CD4-positive, alpha-beta T cell treated with Interleukin-10 for 1 hour (primary cell): ENCODE measurements at places on chromosomes 4 and X.

DNA sequence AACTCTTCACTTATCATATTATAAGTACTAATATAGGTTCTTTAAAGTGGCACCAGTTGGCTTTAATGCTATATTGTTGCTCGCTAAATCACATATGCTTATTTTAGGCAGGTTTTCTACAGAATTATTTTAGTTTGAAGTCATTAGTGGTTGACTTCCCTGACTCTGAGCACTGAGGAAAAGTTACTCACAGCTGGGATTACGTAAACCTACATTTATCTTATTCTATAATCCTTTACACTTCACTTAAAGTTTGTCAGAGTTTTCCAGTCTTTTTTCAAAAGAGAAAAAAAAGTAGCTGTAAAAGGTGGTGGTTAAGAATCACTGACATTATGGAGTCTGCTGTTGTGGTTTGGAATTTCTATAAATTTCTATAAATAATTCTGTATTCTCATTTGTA, 5.8 kb downstream of the UGT2B4 start:
- DNase-seq = no peak

DNA sequence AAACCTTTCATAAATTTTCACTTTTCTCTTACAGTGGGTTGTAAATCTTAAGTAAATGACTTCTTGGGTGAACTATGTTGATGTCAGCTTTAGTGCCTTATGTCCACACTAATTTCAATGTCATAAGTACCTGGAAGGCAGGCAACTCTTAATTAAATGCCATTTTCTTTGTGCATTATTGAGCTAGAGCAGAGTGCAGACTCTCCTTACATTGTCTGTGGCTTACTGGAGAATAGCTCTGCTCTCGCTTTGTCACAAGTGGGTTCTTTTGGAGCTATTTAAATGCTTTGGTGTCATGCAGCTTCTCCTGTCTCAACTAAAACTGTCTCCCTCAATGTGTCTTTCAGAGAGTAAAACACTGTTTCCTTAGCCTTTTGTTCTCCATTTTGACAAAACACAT, 411.6 kb downstream of the STIM2 start:
- DNase-seq = no peak

DNA sequence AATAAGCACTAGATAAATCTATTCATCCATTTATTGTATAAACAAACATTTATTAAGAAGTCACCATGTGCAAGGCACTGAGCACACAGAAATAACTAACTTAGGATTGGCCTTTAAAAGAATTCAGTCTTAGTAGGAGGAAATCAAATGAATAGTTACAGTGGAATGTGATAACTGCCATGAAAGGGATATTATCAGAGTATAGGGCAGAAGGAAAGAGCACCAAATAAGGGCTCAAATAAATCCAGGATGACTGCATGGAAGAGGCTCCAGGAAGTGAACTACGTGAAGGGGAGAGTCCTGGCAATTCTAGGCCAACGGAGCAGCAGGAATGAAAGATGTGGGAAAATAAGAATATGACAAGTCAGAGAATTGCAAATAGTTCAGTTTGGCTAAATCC, 406.0 kb downstream of the INPP4B start:
- DNase-seq = no peak

- no peak for DNase-seq
These were observed 997.4 kb upstream of the PRKX start for GRCh38 chrX:4710618-4711433.

DNA sequence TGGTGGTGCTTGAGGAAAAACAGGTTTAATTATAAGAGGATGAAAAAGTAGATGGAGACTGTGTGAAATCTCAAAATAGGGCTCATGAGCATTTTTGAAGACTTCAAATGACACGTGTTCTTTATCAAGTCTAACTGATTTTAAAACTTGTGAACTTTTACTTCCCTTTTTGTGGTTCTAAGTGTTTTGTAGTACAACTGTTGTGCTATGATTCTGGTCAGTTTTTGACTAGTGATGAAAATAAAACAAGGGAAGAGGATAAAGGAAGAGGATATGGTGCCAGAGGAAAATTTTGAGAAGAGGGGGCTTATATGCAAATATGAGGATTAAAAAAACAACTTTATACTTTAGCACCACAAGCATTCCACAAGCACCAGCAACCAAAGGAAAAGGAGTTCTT, 644.0 kb downstream of the RPA4 start:
- DNase-seq = no peak

- no peak for DNase-seq
These were observed 717.6 kb upstream of the TENM3 start for GRCh38 chr4:181525634-181526033.

GRCh38 chrX:39439906-39440798, 638.9 kb downstream of the MID1IP1 start:
- peak; percentile 34 for DNase-seq

- DNase-seq = peak; percentile 79
These were observed 40.4 kb downstream of the ENPEP start for GRCh38 chr4:110516106-110516922.

DNA sequence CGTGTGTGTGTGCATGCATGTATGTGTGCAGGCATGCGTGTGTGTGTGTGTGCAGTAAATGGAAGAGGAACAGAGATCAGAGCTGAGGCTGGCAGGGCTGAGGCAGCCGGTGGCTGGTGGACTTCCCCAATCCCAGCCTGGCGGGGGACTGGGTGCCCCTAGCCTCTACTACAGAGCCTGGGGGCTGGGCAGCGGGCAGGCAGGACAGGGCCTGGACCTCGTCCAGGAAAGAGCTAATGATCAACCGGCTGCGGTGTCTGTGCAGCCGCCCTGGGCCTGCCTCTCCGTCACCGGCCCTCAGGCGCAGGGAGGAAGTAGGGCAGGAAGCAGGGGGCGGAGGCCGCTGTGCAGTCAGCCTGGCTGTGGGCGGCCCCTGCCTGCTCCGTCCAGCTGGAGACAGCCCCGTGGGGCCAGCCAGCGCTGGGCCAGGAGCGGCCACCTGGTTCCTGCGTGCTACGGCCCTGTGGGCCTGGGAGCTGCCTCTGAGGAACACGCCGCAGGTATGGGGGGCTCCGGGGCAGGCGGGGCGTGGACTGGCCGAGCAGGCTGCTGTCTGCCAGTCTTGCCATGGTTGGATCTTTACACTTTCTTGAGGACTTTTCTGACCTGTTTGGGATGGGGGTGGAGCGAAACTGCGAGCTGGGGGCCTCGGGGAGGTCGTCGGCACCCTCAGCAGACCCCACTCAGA, at the start of gene SH3TC1:
TSS of gene SH3TC1 (plus strand) at position 385 of the 688 bp plus-strand sequence. CDS start 5,905 bp downstream, outside the sequence.
- DNase-seq = peak; percentile 64

GRCh38 chr4:139956507-139957017, 197.4 kb downstream of the MAML3 start:
- DNase-seq = no peak

- no peak for DNase-seq
These were observed 35.2 kb downstream of the STAP1 start for GRCh38 chr4:67593741-67594175.

- peak; percentile 69 for DNase-seq
These were observed 11.7 kb downstream of the OTUD5 start for GRCh38 chrX:48945517-48946348.

DNA sequence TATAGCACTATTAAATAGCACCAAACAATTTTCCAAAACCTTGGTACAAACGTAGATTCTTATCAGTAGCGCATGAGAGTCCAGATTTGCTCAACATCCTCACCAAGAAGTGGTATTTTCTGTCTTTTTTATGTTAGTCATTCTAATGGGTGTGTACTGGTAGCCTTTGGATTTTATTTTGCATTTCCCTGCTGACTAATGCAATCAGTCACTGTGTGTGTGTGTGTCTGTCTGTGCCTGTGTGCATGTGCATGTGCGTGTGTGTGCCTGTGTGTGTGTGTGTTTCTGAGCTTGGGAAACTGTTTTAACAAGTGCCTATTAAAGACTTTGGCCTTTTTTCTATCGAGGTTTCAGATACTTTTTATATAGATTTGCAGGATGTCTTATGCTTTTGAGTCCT, 82.2 kb upstream of the MAGEA10 start:
- DNase-seq = no peak

DNA sequence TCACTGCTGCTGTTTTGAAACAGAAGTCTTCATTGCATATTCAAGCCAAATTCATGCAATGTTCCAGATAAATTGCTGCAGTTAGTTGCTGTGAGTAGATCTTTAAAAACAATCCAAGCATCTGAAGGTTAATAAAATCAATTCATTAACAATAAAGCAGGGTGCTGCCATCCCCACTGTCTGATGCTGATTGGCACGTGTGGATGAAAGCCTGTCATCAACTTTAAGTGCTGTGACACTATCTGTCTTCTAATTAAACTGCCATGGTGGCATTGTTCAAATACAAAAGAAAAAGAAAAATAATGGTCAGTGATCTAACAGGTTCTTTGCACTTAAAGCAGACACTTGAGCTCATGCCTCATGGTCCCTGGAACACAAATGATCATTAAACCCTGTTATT, 63.0 kb upstream of the MND1 start:
- no peak for DNase-seq

DNA sequence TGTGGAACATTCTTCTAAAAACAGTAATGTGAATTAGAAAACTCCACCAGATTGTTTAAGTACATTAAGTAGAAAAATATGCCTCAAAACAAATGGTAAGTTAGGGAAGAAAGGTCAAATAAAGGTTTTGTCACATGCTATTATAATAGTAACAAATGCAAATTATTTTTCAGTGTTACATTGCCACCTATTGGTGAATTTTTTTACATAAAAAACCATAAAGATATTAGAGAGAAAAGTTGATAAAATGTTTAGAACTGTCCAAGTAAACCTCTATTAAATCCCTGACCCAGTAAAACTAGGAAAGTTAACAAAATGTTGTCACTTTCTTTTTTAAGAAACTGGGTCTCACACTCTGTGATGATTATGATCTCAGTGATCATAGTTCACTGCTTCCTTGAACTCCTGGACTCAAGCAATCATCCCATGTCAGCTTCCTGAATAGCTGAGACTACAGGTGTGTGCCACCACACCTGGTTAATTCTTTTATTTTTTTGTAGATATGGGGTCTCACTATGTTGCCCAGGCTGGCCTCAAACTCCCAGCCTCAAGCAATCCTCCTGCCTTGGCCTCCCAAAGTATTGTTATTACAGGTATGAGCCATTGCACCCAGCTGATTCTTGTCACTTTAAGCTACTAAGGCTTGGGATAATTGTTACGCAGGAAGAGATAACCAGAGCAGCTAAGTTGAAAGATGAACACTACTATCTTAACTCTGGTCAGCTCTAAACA, 157.6 kb downstream of the ATRX start:
- DNase-seq = no peak

DNA sequence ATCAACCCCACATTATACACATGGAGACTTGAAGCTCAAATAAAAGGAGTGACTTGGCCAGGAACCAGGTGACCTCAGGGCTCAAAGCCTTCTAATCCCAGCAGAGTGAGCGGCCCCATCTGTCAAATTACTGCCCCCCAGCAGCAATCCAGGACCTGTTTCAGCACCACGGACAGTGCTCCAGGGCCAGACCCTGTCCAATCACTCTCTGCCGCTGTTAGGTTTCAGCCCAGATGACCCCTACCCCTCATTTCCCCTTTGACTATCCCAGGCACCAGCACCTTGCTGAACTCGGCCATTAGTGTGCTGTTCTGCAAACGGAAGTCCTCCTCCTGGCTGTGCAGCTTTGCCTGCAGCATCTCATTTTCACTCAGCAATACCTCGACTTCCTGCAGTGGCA, 5.1 kb downstream of the GRIPAP1 start:
- DNase-seq = no peak

GRCh38 chrX:17470136-17470535, 95.1 kb downstream of the NHS start:
- DNase-seq = no peak

GRCh38 chrX:99461223-99461622, 948.9 kb downstream of the PCDH19 start:
- DNase-seq = no peak

- no peak for DNase-seq
These were observed 5.2 kb downstream of the RPS4X start for GRCh38 chrX:72271812-72272211.

DNA sequence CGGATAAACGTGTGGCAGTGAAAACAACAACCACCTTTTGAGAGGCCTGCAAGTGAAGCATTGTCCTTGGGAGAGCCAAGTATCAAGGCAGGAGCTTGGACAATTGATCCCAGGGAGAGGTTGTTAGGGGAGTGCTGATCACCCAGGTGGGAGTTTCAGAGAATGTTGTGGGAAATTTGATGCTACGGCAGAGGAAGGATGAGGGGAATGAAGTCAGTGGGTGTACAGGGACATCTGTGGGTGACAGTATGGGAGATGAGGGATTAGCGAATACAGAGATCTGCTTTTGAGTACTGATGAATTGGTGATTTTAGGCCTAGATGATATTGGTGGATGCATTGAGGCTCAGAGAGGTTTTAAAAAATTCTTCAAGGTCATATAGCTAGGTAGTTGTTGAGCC, 4.3 kb downstream of the GNL3L start:
- no peak for DNase-seq

GRCh38 chr4:133058701-133059100, 90.4 kb upstream of the PCDH10 start:
- no peak for DNase-seq

DNA sequence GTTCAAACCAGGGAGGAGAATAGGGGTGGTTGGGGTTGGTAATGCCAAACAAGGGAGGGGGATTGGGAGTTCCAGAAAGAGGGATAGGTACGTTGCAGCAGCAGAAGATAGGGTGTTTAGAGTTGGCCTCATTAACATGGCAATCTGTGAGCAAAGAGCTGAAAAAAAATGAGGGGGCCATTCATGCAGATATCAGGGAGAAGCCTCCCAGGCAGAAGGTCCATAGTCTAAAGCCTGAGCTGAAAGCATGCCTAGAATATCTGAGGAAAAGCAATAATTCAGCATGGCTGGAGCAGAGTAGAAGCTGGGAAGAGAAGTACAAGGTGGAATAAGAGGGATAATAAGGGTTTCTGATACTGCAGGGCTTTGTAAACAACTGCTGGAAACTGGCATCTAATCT, 550.9 kb upstream of the LCORL start:
- no peak for DNase-seq

GRCh38 chr4:65865489-65865888, 195.2 kb upstream of the EPHA5 start:
- no peak for DNase-seq

DNA sequence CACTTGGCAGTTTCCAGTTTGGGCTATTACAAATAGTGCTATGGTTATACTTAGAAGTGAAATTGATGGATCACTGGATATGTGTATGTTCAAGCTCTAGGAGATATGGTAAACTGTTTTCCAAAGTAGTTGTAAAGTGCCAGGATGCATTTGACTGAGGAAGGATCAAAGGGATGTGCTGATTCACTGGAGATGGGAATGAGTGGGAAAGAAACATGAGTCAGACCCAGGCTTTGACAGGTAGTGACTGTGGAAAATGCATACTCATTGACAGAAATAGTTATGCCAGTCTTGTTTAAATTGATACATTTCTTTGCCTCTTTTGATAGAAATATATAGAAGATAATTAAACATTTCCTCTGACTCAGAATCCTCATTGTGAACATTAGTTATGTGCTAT, 77.9 kb downstream of the CEP135 start:
- DNase-seq = no peak

- no peak for DNase-seq
These were observed 1049.0 kb upstream of the GRIA3 start for GRCh38 chrX:122135070-122135469.

DNA sequence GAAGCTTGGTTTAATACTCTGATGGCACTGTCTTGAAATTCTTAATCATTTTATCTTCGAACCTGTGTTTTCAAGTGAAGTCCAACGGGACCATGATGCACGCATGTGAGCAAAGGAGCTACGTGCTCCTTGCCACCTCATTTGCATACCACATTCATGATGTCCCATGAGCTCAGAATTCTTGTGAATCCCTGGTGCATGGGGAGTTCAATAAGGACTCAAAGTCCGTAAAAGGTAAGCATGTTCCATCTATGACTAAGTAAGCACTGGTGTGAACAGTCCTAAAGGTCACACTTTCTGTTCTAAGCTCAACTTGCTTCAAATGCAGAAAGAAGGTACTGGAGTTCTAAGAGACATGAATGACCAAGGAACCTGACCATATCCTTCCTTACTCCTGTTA, 13.1 kb upstream of the GPM6B start:
- DNase-seq = no peak
